Left forelimb (tissue), 1 donor: ENCODE measurements at places on chromosomes 7 and 10.

- DNase-seq: no peak
These were observed 31.2 kb downstream of the JCAD start for GRCh38 chr10:30028006-30028737.

GRCh38 chr10:128178302-128178958 lies 52.2 kb upstream of the MKI67 start:
- DNase-seq: no peak

DNA sequence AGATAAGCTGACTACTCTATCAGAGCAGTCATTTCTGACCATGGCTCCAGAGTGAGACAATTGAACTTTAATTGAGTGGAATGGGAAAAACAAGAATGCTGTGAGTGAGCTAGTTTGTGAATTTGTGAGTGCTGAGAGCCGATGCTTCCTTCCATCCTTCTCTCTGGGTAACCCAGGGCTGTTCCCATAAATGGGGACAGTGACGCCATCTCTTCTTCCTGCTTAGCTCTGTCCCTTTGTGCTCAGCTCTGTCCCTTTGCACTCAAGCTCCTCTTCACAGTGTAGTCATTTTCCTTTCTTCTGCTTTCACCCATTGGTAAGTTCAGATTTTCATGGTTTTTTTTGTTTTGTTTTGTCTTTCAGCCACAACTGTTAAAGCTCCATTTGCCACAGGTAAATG lies 24.4 kb downstream of the C10orf120 start:
- no peak for DNase-seq

- DNase-seq: peak; percentile 61
These were observed 69.3 kb downstream of the ARHGAP22 start for GRCh38 chr10:48535416-48536155.

DNA sequence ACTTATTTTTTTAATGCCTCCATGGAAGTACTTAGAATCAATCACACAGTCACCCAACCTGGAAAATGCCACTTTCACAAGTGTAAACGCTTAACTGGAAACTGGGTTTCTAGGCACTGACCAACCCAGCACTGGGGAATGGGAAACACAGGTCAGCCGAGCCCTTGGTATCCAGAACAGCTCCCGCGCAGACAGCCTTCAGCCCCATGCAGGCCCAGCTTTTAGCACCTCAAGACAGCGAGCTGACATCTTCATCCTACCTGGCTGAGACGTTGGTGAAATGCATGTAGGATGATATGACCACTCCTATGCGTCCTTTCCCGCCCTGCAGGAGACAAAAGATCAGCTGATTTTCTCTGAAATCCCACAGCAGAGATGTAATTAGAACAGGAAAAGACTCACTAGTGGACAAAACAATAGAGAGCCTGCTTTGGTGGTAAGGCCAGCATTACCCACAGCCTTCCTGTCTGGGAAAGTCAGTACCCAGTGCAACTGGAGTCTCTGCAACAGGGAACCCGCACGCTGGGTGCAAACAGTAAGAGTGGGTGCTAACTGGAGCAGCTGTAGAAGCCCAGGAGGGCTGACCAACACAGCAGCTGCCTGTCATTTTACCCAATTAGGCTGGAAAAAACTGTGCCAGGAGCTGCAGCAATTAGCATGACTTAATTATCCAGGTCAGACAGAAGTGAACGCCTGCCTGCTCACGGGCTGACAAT lies 153.7 kb downstream of the TNS3 start:
- DNase-seq: no peak

GRCh38 chr10:44206127-44206818 lies 178.6 kb downstream of the CXCL12 start:
- DNase-seq: no peak

- no peak for DNase-seq
These were observed 3.8 kb downstream of the RTKN2 start for GRCh38 chr10:62264702-62265436.

GRCh38 chr7:7569081-7569527 lies 2.4 kb downstream of the MIOS start:
- no peak for DNase-seq

GRCh38 chr7:35722054-35722849 lies 27.3 kb upstream of the HERPUD2 start:
- no peak for DNase-seq

DNA sequence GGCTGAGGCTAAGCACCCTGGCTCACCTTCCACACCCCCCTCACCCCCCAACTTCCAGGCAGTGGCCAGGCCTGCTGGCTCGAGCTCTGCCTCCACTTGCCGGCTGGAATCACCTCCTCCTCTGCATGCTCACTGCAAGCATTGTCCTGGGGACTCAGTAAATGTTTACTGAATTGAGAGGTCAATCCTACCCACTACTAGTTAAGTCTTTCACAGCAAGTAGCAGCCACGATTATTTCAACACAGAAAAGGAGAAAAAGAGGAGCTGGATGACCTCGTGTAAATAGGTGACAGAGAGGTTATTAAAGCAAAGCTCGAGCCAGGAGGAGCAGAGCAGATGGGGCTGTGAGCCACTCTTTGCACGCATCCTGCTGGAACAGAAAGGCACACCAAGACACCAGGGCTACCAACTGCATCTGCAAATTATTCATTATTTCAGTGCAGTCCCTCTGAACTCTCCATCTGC lies 32.1 kb downstream of the HIPK2 start:
- DNase-seq: no peak

DNA sequence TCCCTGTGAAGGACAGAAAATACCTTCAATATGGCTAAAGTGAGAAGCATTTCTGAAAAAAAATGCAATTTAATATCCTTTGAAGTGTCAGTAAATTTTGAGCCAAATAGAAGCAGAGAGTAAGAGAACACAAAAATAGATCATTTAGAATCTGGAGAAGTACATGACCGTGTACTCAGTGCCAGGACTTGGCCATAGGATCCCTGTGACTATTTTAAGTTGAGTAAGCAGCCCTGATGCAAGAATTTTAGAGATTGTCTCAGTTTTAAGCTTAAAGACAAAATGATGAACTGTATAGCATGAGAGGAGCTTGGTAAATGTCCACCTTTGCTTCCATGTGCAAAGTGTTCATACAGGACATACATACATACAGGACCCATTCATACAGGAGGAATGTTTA lies 2.5 kb downstream of the PTER start:
- DNase-seq: no peak

DNA sequence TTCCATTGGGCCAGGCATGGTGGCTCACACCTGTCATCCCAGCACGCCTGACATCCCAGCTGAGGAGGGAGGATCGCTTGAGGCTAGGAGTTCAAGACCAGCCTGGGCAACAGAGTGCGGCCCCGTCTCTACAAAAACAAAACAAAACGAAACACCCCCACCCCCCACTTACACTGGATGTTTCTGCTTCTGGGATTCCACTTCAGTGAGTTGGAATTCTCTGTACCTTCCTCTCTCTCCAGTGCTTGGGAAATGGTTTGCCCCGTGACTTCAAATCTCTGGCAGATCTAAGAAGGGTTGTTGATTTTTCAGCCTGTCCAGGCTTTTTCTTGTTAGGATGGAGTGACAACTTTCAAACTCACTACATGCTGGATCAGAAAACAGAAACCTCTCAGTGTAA lies 106.9 kb downstream of the ANLN start:
- no peak for DNase-seq

- no peak for DNase-seq
These were observed 117.1 kb upstream of the PODXL start for GRCh38 chr7:131673576-131673975.

GRCh38 chr7:111380945-111381344 lies 181.3 kb downstream of the IMMP2L start:
- no peak for DNase-seq

- DNase-seq: no peak
These were observed 87.8 kb downstream of the BTRC start for GRCh38 chr10:101441541-101442455.

GRCh38 chr7:88485821-88486220 lies 179.1 kb upstream of the STEAP4 start:
- DNase-seq: no peak

GRCh38 chr10:129288999-129289584 lies 177.9 kb upstream of the MGMT start:
- no peak for DNase-seq

DNA sequence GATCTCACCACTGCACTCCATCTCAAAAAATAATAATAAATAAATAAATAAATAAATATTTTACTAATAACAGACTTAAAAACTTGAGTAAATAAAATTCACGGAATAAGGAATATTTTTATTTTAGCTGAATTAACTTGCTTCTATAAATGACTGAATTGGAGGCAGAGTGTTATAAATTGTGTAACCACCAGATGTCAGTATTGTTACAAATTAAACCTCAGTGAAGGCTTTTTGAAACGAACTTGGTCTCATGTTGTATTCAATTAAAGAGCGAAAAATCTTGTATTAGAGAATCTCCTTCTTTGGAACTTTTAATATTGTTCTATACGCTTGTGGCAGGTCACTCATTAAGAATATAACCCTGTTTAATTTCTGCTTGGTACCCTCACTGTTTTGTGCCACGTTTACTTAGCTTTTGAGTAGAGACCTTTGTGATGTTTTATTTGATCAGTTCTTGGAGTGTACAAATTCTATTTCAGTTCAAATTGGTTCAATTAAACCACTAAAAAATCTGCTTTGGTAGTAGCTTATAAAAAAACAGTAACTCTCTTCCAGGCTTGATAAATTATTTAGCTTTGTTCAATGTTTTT lies 45.6 kb upstream of the SCIN start:
- DNase-seq: no peak

- no peak for DNase-seq
These were observed 108.9 kb downstream of the IPMK start for GRCh38 chr10:58158806-58159205.

- no peak for DNase-seq
These were observed 9.4 kb upstream of the PIK3CG start for GRCh38 chr7:106855540-106856132.

DNA sequence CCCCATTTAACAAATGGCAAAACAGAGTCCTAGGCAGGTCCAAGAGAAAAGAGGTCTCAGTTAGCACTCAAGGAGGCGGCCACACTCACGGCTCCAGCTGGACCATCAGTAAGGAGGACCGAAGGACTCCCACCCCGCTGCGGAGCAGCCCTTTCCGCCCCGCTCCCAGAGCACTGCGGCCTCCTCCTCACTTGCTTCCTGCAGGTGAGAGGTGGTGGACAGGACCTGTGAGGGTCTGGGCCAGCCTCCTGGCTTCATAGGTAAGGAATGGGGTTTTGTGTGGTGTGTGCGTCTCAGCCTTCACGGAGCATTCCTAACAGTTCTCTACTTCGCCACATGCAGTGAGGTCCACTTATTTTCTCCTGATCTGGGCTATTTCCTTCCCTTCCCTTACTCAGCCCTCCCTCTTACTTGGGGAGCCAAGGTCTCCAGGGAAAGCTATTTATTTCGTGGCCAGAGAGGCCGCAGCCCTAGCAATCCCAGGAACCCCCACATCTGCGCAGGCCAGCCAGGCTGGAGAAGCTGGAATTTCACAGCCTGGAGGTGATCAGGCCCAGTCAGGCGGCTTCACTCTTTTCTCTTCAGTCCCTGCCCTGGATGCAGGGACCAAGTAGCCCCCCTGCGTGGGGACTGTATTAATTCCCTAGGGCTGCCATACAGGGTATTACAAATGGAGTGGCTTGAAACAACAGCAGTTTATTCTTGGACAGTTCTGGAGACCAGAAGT lies 45.9 kb downstream of the ZNF783 start:
- no peak for DNase-seq

GRCh38 chr10:13904064-13904463 lies 317.3 kb downstream of the PRPF18 start:
- DNase-seq: no peak

GRCh38 chr10:101782811-101783735 lies at the start of gene NPM3:
Gene NPM3 (minus strand): TSS chr10:101783446. CDS start chr10:101783390, 56 bp downstream.
- DNase-seq: peak; percentile 92

DNA sequence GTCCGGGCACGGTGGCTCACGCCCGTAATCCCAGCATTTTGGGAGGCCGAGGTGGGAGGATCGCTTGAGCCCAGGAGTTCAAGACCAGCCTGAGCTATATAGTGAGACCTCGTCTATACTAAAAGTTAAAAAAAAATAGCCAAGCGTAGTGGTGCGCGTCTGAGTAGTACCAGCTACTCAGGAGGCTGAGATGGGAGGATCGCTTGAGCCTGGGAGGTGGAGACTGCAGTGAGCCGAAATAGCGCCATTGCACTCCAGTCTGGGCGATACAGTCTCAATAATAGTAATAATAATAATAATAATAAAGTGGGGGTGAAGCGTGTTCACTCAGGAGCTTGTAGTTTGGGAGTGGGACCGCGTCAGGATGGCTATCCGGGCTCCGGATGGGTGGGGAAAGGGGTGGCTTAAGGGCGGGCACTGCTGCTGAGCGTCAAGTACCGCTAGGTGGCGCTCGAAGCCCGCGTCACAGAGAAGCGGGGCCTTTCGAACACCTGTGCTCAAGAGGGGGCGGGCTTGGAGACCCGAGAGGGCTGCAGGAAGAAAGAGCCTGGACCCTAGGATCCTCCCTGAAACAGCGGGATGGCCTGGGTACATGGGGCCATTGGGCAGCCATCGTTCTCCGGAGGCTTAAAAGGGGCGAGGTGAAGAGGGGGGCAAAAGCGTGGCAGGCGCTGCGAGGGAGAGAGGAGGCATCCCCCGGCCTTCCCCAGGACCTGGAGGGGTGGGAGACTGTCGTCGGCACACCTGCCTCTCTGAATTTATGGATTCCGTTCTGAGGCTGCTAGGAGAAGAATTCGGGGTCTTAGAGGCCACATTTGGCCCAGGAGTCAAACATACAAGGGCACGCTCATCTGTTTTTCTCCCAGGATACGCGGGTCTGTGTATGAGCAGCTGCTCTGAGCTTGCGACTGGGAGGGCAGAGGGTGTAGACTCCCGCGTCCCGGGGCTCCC lies 14.5 kb downstream of the LBX1 start:
- no peak for DNase-seq

- DNase-seq: no peak
These were observed 2.4 kb downstream of the HHEX start for GRCh38 chr10:92692080-92692671.

- no peak for DNase-seq
These were observed 42.6 kb downstream of the TYW1B start for GRCh38 chr7:72785166-72785955.

- no peak for DNase-seq
These were observed 20.5 kb downstream of the TLL2 start for GRCh38 chr10:96493254-96493653.

- DNase-seq: no peak
These were observed 22.5 kb downstream of the DRGX start for GRCh38 chr10:49373361-49373760.

DNA sequence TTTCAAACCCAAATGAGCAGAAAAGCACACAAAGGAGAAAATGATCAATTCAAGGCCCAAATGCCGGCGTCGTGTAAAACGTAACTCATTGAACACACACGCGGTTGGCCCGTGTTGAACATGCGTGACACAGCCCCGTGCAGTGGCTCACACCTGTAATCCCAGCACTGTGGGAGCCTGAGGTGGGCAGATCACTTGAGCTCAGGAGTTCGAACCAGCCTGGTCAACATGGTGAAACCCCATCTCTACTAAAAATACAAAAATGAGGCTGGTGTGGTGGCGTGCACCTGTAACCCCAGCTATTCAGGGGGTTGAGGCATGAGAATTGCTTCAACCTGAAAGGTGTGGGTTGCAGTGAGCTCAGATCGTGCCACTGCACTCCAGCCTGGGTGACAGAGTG lies 156.7 kb upstream of the KLF6 start:
- DNase-seq: no peak

DNA sequence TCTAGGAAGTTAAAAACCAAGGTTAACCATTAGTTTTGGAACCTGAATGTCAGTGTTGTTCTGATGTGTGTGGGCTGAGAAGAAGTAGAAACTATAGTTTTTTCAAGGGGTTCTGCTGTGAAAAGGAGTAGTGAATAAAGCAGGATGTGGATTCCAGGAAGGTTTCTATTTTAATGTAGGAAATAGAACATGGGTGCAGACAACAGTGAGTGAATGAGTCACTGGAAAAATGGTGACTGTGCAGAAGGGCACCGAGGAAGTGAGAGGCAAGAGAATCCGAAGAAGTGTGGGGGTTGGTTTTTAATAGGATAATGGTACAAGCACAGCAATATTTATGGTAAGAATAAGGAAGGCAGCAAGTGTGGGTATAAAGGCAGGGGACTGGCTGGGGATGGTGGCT lies 120.4 kb downstream of the ARHGAP21 start:
- DNase-seq: no peak
